Stimulated activated CD8-positive, alpha-beta memory T cell treated with anti-CD3 and anti-CD28 coated beads, Interleukin-4, amount 100 ng/mL, for 1 hour (primary cell): ENCODE measurements at places on chromosomes 3 and 15.

GRCh38 chr15:90205050-90205848, 4.1 kb downstream of the SEMA4B start:
- no peak for DNase-seq

DNA sequence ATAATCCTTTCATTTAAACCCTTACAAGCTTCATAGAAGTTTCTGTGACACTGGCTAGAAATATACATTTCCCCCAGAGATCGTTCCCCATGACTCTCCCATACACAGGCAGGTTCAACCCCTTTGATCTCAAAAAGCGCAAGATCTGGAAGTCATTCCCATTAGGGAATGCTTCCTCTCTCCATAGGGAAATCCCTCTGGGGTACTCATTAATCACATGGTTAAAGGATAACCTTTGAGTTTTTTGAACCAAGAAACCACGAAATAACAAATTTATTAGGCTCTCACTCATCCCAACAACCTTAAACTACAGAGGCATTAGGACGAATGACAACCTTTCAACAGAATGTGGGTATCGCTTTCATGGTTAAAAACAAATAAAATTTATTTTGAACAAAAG, 211.9 kb upstream of the PRICKLE2 start:
- no peak for DNase-seq

DNA sequence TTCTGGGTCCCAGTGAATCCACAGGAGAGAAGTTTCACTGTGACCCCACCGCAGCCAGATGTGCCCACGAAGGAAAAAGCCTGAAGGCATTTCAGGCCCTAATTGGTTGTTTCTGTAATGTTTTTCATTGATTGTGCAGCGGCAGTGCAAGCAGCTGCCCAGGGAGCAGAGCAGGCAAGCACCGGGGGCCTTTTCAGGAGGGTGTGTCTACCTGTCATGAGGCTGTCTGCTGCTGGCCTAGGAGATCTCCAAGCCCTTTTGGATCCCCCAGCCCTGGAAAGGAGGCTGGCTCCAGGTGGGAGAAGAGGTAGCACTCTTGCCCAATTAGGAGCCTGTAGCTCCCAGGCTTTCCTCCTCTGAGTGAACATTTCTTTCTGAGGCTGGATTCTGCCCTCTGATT, 108.8 kb downstream of the EPHB1 start:
- no peak for DNase-seq

DNA sequence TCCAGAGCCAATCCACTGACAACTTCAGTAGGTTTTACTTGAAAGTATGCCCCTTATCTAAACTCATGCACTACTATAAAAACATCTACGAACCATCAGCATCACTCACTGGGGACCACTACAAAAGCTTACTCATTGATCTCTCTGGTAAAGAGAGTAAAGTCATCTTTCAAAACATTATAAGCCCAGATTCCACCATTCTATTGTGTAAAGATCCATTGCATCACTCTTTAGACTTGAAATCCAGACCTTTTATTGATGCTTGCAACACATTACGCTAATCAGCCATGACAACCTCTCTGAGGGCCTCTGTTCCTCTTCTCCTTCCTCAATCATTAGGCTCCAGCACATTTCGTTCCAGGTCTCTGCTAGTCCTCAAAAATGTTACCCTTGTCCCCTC, 248.9 kb upstream of the WNT5A start:
- DNase-seq: no peak

DNA sequence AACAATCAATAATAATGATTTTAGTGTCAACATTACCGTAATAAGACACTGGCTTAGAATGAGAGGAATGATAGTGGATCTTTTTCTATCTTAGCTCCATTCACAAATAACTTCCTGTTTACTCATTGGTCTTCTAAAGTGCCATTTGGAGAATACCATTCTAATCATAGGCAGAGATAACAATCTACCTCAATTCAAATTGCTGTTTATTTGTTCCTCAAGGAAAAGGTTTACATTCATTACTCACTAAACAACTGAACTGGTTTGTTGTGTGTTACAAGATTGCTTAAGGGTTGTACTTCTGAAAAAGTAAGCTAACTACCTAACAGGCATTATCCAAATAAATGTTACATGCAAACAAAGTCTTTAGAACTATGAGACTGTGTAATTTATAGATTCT, 8.1 kb upstream of the PCOLCE2 start:
- no peak for DNase-seq

DNA sequence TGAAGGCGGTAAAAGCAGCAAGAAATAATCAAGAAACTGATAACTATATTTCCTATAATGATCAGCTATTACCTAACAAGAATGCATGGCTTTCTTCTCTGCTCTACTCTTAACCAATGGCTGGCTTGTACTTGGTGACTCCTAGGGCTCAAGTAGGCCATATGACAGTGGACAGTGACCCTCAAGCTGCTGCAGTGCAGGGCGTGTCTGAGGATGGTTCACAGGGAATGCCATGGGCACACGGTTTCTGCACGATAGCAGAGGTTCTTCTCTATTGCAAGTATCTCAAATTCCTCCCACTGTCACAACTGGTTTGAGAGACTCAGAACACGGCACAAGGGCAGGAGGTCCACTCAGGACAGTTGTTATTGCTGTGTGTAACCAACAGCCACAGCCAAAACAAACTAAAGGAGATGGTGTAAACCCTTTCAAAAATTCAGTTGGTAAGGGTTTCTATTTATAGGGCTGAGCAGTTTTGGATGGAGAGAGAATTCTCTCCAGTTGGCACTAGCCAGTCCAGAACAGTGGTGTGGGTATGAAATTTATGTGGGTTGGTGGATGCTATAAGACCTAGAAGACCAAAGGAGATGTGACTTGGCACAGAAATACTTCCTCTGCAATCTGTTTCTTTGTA, 103.2 kb upstream of the ST8SIA2 start:
- DNase-seq: no peak

- no peak for DNase-seq
These were observed 13.9 kb upstream of the SYNM start for GRCh38 chr15:99090938-99091337.

- no peak for DNase-seq
These were observed 466.1 kb upstream of the CFAP20DC start for GRCh38 chr3:59515966-59516365.

DNA sequence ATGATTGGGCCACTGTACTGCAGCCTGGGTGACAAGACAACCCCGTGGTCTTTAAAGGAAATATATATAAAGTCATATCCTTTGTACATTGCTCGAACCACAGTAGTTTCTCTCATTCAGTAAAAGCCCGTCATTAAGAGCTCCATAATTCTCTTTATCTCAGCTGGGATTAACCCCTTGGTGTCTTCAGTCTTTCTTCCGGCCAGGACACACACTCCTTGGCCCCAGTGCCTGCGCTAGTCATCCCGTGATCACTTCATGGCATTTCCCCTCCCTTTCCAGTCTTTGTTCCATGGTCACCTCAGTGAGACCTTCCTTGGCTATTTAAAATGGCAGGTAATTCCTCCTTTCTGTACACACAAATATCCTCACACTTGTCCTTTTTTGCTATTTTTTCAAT, 3.3 kb downstream of the RPL35A start:
- DNase-seq: no peak
